ENCODE measurements at places on chromosomes 13 and 19. TPM values are rescaled to one million over a fixed set of nuclear protein-coding genes. Genes with fewer than 3 reads are reported as not detected.

- no peak for DNase-seq
Measured at GRCh38 chr13:43908156-43909126, 28.7 kb downstream of the LACC1 start.

- DNase-seq: no peak
Measured at GRCh38 chr19:7382694-7383093, 34.0 kb downstream of the ARHGEF18 start.

DNA sequence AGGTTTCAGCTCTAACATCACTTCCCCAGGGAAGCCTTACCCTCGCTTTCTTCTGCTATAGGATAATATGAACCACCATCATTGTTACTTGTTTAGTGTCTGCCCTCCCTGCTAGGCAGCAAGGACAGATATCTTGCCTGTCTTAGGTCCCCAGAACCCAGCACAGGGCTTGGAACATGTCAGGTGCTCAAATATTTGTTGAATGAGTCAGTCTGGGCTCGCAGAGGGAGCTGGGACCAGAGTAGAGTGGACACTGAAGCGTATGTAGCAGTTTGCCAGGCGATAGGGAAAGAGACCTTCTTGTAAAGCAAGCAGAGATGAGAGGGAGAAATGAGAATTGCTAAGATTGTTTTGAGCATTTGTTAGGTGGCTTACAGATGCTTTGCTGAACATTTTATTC is 11.7 kb downstream of the BCKDHA start:
- DNase-seq: no peak

- DNase-seq: no peak
Measured at GRCh38 chr13:83765796-83766195, 116.5 kb downstream of the SLITRK1 start.

DNA sequence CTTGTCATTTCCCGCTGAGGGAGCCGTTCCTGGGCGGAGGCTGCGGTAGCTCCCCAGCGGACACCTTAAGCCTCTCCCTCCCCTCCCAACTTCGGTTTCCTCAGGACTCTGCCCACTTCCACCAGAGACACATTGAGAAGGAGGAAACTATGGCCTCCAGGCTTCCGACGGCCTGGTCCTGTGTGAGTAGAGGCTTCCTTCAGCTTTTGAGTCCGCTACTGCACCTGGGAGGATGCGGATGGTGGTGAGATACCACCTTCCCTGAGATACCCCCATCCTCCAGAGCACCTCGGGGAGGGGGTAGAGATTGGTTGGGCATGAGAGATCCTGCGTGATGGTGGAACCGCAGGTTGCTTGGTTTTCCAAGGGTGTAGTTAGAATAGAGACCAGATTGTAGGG is 955 bp downstream of the ZNF274 start:
- DNase-seq: no peak

Gene MRPS31
- total RNA-seq: 22.3 TPM

Gene PODNL1
- 0.35 TPM for total RNA-seq
